ENCODE measurements at places on chromosomes 4 and X.

- DNase-seq, result no peak
Measured at GRCh38 chr4:161564230-161564834, 599.5 kb downstream of the FSTL5 start.

DNA sequence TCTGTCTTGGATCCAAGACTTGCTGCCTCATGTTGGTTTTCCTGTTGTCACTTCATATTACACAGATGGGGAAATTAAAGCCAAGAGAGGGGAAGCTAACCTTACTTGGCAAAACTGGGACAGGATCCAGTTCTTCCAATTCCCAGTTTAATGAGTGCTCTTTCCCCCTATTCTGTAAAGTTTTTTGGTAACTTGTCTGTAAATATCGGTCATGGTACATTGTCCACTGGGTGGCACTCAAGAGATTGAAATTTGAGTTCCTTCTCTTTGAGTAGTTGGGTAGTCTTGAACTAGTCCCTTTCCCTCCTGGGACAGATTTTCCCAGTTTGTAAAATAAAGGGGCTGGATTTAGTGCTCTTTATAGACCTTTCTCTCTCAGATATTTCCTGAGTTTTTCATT lies 12.4 kb upstream of the EOLA2 start:
- no peak for DNase-seq

GRCh38 chr4:10006231-10006600 lies 15.1 kb downstream of the SLC2A9 start:
- no peak for DNase-seq

DNA sequence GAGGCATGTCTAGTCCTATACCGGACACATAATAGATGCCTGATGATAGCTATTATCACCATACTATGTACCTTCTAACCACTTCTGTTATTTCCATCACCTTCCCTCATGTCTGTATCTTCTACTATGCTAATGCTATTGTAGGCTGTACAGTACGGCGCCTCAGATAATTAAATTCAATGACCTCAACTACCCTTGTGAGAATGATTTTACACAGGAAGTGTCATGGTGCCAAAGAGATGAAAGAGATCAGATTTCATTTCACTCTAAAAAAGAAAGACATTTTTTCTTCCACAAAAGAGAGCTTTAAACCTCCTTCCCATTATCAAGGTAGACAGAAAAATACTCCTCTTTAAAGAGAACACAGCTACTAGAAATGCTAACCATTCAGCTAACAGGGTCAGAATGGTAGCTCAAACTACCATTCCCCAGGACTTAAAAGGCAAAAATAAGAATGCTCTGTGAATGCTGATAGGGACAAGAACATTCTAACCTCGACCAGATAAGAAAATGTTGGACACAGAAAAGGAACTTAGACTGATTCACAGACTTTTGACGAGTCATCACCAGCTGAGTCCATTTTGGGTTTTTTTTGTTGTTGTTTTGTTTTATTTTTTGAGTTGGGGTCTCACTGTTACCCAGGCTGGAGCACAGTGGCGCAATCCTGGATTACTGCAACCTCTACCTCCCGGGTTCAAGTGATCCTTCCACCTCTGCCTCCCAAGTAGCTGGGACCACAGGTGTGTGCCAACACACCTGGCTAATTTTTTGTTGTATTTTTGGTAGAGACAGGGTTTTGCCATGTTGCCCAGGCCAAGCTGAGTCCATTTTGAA lies 99.2 kb upstream of the RAPGEF2 start:
- no peak for DNase-seq

DNA sequence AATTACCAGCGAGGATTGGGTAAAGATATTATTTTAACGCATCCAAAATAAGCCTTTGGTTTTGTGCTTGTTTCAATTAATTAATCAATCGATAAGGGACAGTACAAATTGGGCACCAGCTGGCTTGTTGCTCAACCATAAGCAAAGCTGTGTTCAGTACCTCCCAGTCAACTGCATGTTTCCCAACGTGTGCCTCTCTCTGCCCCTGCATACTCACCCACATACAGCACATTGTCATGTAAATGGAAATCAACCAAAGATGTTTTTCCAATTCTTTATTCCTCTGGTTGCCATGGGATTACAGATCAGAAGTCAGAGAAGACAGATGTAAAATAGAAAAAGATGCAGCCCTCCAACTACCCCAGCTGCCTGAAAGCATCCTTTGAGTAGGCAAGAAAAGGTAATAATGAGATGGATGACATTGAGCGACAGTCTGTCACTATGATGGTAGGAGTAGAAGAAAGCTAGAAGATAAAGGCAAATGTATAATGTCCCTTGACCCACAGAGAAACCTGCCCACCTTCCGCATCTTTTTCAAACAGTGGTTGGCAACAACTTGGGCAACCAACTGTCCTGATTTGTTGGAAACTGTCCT lies 92.7 kb upstream of the TSPAN7 start:
- no peak for DNase-seq

- DNase-seq, result no peak
Measured at GRCh38 chr4:125016892-125017299, 297.9 kb upstream of the FAT4 start.

DNA sequence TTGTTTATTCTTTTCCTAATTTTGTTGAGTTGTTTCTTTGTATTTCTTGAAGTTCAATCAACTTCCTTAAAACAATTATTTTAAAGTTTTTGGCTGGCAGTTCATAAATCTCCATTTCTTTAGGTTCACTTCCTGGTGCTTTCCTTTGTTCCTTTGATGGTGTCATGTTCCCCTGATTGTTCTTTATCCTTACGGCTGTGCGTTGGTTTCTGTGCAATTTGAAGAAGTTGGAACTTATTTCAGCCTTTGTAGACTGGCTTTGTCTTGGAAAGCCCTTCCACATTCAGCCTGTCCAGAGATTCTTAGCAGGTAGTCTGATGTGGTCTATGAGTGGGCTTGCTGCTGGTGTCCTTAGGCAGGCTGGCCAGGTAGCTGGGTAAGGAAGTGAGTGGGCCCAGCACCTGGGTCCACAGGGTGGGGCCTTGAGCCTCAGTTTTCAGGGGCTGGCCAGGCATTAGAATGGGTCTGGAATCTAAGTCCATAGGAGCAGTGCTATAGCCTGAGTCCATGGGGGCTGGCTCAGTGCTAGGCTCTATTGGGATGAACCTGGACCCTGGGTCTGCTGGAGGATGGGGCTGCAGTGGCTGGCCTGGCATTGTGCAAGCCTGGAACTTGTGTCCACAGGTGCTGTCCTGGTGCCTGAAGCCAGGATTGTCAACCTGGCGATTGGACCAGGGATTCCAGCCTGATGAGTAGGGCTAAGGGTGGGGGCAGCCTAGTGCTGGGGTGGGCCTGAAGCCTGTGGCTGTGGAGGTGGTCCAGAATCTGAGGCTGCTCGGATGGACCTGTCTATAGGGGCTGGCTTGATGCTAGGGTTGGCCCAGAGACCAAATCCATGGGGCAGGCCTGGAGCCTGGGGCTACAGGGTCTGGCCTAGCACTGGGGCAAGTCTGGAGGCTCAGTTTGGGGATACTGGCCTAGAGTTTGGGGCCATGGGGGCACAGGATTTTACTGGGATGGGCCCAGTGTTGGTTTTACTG lies 152.4 kb downstream of the STAG2 start:
- no peak for DNase-seq

DNA sequence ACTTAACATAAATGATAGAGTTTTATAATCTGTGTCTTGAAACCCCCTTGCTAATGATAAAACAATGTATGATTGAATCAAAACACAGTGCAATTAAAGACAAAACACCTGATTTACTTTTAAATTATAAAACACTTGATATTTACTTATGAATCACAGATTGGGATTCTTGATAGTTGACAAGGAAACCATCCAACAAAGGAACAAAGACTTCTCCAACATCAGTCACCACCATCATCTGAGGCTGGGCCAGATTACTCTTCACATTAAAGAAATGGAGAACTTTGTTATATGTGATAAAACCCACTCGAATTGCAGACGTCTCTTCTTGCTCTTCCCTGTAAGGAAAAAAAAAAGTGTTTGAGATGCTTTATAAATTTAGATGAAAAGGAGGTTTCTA lies 67.4 kb downstream of the METTL14 start:
- DNase-seq, result no peak

- DNase-seq, result no peak
Measured at GRCh38 chr4:139278912-139279759, 889 bp downstream of the MGARP start.

- DNase-seq, result no peak
Measured at GRCh38 chr4:147122685-147123084, 177.0 kb upstream of the TTC29 start.

DNA sequence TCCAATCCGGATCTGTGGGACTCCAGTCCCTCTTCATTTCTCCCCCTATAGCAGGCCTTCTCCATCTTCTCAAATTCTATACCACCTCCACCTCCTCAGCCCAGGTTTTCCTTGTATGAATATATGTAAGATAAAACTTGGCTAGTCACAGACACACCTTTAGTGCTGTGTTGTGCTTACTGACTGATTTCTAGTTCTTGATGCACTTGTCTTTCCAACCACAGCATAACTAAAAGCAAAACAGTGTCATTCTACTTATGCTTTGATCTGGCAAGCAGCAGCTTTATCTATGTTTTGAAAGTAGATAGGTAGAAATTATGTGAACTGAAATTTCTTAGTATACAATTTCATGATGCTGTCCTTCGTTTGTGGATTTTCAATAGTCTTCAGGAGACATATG lies 47.5 kb downstream of the CCNI start:
- no peak for DNase-seq

GRCh38 chrX:109943740-109944092 lies 59.2 kb upstream of the TMEM164 start:
- DNase-seq, result no peak

DNA sequence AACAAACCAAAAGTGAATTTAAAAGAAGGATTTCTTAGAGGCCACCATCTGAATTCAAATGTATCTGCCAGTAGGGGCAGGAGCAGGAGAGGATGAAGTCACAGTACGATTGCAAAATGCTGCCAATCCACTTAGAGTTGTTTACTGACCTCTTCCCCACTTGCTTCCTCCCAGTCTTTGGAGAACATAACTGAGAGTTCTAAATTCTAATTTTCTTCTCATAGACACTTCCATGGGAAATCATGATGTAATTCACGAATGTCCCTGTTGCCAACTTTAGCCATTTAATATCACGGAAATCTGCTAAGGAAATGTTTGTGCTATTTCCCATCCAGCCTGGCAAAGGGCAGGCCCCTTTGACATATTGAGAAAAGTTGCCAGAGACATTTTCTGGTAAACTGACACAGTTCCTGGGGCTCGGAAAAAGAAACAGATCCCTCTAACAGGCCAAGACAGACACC lies 33.6 kb upstream of the NOCT start:
- no peak for DNase-seq

GRCh38 chr4:158020176-158020575 lies 152.6 kb downstream of the GASK1B start:
- no peak for DNase-seq

GRCh38 chrX:40646489-40647306 lies 663 bp downstream of the CXorf38 start:
- DNase-seq, result peak; percentile 20

DNA sequence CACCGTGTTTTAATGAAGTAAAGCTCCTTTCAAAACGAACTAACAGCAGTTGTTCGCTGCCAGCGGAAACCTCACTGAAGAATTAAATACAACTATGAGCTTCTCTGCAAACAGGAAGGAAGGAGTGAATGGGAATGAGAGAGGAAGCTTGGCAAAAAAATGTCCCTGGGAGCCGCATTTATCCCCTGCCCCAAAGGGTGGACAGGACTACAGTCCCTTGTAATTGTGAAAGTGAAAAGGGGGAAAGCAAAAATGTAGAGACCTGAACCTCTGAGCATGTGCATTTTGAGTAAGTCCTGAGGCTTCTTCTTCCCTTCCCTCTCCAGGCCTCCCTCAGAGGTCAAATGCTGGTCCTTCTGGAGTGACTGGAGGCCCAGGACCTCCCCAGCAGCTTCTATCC lies 53.8 kb upstream of the BMP2K start:
- no peak for DNase-seq

- DNase-seq, result peak; percentile 18
Measured at GRCh38 chr4:55553441-55554201, 6.9 kb upstream of the CLOCK start.

DNA sequence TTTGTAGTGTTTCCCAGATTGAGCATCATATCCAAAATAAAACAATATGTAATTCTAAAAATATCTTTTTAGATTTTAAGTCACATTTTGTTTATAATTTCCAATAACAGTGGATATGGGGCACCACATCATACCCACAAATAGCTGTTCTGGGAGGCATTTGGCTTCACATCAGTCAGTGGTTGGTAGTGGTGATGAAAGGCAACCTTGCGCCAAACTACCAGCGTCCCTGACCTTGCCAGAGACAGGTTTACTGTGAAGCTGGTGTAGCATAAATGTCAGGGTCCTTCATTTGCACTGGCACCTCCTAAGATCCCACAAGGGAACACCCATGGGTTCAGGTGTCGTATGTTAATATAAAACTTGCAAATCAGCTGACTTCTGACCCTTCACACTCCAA lies 222.2 kb downstream of the DCTD start:
- DNase-seq, result no peak

DNA sequence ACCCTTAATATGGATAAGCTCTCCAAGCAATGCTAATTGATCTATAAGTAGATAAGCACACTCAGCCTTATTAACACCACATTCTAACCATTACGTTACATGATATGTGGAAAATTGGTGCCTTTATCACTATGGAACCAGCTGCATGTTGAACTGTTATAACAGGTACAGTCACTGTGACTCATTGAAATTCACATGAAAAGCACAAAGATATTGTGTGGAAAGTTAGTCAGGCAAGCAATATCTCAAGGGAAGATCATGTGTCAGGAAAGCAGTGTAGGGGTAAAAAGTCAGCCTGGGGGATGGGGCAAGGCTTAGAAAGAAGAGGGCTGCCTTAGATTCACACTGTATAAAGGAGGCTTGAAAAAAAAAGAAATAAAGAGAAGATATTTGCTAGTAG lies 313.7 kb upstream of the SMIM31 start:
- DNase-seq, result no peak

DNA sequence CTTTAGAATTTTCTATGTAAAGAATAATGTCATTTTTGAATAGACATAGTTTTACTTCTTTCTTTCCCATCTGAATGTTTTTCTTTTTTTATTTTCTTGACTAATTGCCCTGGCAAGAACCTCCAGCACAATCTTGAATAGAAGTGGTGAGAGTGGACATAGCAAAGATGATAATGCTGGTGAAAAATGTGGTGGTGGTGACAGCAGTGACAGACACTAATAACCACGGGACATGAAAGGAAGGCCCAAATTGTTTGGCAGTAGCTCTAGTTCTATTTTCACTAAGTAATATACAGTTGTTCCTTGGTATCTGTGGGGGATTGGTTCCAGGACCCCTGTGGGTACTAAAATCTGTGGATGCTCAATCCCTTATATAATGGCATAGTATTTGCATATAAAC lies 29.6 kb downstream of the C4orf54 start:
- no peak for DNase-seq

Data from CD4-positive, alpha-beta T cell treated with Interleukin-6 at 100 ng/mL for 8 hours (primary cell).